Activated CD8-positive, alpha-beta memory T cell treated with anti-CD3 and anti-CD28 coated beads for 48 hours (primary cell): ENCODE measurements at places on chromosomes 11 and 22.

DNA sequence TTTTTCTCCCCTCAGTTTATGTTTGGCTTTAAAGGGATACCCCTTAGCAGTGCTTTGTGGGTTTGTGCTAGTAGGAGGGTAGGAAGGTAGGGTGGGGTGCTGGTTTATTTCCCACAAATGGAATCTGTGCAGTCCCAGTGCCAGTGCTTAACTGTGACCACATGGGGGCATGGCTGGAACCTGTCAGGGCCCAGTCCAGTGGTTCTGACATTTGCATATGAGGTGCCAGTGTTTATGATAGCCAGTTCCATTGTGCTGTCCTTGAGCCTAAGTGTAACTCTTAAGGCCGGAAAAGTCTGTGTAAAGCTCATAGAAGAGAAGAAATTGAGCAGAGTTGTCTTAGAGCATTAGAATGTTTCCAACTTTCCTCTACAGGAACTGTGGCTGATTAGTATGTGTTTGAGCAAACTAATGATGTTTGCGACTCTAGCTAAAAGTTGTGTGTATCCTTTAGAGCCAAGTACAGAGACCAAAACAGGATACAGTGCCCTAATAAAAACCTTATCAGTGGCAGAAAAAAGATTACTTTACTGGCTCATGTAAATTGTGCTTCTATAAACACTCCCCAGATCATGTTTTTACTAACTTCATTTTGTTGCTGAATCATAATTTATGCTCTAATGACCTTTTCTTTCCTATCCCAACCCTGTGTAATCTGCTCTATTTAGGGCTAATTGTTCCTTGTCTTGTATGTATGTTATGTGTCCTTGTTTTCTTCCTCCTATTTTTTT, 38.1 kb downstream of the DIXDC1 start:
- DNase-seq: no peak

GRCh38 chr11:95792700-95793099, 2.4 kb downstream of the CEP57 start:
- DNase-seq: no peak

DNA sequence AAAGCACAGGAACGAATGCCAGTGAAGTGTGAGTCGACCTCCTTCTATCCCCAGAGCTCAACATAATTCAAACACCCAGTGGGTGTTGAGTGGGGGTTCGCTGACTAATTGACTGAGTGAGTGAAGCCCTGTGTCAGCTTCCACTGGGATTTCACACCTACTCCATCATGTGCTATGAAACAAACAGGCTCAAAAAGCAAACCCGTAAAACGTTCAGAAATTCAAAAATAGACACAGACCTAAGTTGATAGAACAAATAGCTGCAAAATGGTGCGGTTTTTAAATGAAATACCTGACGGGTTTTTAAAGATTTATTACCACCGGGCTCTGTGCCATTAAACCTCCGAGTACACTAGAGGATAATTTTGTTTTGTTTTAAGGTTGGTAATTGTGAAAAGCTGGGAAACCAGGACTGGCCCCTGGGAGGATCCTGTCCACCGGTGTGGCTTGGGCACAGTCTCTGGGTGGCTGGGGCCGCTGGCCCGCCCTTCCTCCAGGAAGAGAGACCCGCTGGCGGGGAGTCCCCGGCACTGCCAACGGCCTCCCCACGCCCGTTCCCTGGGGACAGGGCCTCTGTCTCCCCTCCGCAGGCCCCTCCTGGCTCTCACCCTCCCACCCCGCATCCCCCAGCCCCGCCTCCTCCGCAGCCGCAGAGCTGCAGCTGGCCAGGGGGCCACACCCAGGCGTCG, 13.6 kb downstream of the KCNJ5 start:
- no peak for DNase-seq

- DNase-seq: no peak
Observed at GRCh38 chr22:18110954-18111758, 547 bp downstream of the TUBA8 start.

DNA sequence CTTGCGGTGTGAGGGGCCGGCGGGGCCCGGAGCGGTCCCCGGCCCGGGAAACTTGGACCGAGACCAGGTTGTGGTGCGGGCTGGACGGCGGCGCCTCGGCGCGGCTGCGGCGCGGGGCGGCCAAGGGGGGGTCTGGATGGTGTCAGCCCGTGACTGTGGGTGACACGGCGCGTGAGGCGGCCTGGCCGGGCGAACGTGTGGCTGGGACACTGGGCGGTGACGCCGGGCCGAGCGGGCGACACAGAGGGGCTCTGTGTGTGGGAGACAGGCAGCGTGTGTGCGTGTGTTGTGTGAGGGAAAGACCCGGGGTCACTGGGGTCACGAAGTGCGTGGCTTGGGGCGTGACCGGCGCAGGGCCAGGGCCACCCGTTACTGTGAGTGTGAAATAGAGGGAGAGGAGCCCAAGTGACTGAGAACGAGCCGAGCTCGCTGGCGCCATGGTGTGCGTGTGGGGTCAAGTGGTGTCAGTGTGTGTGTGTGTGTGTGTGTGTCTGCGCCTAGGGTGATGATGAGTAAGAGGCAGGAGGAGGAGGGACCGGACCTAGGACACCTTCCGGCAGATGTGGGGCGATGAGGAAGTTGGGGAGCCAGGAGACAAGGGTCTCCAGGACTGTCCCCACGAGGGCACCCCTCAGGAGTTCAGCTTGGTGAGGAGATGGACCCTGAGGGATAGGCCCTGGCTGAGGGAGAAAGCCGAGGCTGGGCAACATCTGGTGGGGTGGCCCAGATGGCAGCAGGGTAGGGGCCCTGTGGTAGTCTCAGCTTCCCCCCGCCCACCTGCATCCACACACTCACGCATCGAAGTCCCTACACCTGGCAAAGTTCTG, 817 bp downstream of the RELT start:
- no peak for DNase-seq

- no peak for DNase-seq
Observed at GRCh38 chr11:22742157-22742613, 75.8 kb downstream of the GAS2 start.

DNA sequence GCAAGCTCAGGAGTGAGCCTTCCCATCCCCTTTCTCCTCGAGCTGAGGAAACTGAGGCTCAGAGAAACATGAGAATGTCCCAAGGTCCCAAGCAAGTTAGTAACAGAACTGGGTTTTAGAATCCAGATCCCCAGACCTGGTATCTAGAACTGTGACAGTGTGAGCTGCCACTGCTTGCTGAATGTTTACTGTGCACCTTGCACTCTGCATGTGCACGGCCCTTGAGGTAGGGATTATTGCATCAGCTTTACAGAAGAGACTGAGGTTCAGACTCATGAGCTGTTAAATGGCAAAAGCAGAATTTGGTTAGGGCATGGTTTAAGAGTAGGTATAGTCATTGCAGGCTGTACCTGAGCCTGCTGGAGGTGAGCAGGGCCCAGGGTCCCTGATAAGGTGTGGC, 3.8 kb upstream of the MPPED1 start:
- DNase-seq: no peak

DNA sequence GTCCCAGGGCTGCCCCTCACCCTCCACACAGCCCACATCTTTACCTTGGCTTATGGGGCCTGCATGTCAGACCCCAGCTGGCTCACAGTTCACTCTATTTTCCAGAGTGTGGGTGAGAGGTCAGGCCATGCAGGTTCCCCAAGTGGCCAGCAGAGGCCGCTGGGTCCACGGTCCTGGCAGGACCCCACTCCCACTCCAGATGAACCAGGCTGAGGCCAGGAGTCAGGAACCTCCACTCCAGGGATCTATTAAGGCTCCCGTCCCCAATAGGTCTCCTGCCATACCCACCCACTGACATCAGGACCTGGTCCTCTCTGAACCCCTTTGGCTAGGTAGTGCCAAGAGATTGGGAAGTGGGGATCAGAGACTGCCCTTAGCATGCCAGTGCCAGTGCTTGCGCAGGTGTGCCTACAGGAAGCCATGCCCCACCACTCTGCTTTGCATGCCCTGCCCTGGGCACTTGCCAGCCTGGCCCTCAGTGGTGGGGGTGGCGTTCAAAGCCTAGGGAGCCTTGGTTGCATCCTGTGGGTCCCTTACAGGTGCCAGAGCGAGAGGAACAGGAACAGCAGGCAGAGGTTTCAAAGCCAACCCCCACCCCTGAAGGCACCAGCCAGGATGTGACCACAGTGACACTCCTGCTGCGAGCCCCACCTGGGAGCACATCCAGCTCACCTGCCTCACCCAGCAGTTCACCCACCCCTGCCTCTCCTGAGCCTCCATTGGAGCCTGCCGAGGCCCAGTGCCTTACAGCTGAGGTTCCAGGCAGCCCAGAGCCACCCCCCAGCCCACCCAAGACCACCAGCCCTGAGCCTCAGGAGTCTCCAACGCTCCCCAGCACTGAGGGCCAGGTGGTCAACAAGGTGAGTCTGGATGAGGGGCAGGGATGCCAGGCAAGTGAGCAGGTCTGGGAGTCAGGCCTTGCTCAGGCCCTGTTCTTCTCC, 8.3 kb downstream of the SMTN start:
- no peak for DNase-seq

DNA sequence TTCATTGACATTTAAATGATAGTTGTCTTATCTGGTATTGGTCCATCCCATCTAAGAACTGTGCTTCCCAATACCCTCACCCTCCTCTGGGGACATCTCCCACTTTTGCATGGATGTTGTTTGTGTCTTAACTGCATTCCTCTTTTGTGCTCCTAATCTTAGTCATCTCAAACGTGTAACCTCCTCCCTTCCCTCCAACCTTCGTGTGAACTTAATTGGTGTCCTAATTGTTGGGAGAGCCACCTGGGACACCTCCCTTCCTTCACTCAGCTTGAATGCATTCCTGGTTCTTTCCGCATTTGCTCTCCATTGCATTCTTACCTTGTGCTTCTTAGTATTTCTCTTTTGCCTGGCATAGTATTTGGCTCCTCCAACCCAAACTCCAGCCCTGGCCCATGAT, 9.8 kb upstream of the ELMOD1 start:
- DNase-seq: no peak

DNA sequence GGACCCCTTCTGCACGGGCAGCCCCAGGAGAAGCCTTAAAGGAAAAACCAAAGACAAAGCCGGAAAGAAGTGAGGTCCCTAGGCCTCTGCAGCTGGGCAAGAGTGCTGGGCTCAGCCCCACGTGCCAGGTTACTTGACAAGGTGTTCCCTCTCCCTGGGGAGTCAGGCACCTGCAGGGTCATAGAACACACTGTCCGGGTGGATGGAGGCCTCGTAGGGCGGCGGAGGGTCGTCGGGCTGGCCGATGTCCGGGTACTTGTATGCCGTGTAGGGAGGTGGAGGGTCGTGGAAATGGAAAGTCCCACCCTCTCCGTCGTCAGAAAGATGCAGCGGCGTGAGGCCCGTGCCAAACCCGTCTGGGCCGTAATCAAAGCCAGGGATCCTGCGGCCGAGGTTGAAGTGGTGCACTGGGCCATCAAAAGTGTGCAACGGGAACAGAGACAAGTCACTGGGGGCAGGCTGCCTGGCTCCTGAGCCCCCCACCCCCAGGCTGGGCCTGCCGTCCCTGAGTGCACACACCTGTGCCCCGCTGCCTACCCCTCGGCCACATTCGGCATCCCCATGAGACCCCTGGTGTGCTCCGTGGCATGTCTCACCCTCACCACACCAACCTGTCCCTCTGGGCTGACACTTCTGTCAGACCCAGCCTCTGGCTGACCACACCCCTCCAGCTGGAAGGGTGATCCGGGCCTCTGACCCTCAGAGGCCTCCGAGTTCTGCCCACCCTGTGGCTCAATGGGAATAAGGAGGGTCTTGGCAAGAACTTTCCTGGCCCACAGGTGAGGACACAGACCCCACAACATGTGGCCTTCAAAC, 81.1 kb downstream of the DGCR2 start:
- no peak for DNase-seq

DNA sequence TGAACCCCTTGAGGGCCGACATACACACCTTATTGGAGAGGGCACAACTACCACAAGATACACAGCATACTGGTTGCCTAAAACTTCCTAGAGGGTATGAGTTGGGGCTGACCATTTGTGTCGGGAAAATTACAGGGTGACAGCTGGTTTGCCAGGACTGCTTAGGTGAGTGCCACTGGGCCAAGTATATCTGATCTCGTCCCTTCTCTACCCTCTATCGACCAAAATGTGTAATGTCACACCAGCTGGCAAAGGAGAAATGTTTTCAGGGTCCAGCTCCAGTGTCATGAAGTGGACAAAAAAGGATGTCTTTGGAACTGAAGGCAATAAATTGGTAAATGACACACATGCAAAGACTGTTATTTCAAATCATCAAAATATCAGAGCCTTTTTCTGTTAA, 126.1 kb downstream of the PGR start:
- DNase-seq: no peak

DNA sequence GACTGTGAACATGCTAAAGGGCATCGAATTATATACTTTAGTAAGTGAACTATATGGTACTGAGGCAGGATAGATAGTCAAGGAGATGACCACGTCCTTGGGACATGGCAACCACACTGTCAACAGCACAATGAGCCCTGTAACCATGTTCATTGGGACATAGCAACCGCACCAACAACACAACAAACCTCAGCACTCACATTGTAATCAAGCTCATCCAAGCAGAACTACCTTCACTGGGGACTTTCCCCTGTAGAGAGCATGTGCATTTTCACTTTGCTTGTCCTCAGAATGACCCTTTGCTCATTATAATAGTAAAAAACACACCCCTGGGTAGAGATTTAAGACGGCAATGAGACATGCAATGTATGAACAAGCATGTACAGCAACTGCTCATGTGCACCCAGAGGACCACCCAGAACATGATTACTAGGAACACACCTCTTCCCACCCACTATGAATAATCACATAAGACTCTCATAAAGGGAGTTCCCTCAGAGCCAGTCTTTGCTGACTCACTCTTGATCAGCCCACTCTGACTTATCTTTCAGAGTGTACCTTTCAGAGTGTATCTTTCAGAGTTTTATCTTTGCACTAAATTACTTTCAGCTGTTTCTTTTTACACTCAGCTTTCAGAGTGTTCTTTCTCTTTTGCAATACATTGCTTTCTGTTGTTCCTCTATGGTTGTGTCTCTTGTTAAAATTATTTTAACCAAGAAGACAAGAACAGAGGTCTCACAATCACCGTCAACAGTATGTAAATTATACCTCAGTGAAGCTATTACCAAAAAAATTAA, 4.1 kb upstream of the PLAAT2 start:
- no peak for DNase-seq

- DNase-seq: no peak
Observed at GRCh38 chr22:44473580-44473979, 24.5 kb downstream of the RTL6 start.

GRCh38 chr22:24145446-24146193, 35.7 kb upstream of the SUSD2 start:
- DNase-seq: no peak

DNA sequence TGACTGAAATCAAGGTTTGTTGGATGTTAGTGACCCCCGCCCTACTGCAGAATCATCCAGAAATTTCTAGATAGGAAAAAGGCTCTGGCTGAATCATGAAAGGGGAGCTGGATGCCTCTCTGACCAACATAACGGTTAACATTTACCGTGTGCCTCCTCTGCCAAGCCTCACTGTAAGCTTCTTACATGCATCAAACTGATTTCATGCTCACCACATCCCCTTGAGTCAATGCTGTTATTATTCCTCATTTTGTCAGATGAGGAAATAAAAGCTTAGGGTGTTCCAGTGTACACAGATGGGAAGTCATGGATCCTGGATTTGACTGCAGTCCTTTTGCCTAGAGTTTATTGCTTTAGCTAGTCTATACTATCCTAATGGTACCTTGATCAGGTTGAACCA, 5.9 kb upstream of the HMOX1 start:
- DNase-seq: no peak

- DNase-seq: no peak
Observed at GRCh38 chr22:33573479-33573878, 346.8 kb downstream of the LARGE1 start.

- DNase-seq: no peak
Observed at GRCh38 chr11:16997624-16998023, 16.6 kb downstream of the PLEKHA7 start.

- DNase-seq: no peak
Observed at GRCh38 chr11:113528982-113529381, 53.8 kb upstream of the DRD2 start.

- DNase-seq: no peak
Observed at GRCh38 chr22:43234264-43234988, 47.5 kb upstream of the TTLL12 start.
